ENCODE measurements at places on chromosomes 4 and X. TPM values are rescaled to one million over a fixed set of nuclear protein-coding genes. Genes with fewer than 3 reads are reported as not detected.

DNA sequence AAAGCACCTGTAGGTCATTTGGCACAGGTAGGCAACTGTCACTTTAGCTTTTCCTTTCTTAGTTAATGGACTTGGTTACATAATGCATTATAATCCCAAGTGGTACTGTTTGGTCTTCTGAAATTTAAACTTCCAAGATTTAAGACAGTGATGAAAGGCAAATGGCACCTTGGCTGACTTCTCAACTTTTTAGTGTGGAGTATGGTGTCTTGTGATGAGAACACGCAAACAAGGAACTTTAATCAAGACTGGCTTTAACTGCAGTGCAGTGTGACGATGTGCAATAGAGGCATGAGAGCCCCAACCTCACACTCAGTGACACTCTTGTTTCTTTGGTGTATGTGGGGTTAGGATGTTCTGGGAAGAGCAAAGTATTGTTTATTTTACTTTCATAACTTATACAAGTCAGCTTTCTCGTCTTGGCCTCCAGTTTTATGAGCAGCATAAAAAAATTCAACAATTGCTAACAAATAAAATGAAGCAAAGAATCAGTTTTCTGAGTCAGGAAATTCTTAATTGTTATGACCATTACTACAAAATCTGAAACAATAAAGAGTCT, 171.9 kb downstream of the MAD2L1 start:
- no peak for DNase-seq

DNA sequence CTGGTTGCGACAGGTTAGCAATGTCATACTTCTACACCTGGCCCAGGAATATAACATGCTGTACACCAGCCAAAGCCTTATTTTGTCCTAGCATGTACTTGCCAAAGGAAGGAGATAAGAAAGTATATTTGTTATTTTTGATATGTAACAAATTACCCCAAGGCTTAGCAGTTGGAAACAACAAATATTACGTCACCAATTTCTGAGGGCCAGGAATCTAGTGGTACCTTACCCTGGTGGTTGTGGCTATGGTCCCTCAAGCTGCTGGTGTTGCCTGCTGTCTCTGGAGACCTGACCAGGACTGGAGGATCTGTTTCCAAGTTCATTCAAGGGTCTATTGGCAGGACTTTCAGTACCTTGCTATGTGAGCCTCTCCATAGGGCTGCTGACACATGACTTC, 135.5 kb upstream of the BANK1 start:
- DNase-seq: no peak

GRCh38 chrX:3526071-3526470, 179.6 kb upstream of the MXRA5 start:
- DNase-seq: no peak

GRCh38 chrX:17409566-17410290, 34.7 kb downstream of the NHS start:
- no peak for DNase-seq

GRCh38 chr4:998096-998691, 5.0 kb upstream of the SLC26A1 start:
- no peak for DNase-seq

DNA sequence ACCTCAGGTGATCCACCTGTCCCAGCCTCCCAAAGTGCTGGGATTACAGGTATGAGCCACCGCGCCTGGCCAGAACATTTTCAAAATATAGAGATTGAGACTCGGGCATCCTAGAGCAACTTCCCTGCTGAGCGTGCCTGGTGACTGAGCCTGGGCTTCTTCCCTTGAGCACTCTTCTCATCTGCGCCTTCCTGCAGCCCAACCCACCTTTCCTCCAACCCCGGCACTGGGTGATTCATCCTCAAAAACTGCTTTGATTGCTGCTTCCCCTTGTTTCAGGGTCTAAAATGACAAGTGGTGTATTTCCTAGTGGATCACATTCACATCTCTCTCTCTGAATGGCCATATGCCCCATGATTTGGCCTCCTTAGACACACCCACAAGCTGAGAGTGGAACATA, 37.8 kb downstream of the PHKA2 start:
- no peak for DNase-seq

DNA sequence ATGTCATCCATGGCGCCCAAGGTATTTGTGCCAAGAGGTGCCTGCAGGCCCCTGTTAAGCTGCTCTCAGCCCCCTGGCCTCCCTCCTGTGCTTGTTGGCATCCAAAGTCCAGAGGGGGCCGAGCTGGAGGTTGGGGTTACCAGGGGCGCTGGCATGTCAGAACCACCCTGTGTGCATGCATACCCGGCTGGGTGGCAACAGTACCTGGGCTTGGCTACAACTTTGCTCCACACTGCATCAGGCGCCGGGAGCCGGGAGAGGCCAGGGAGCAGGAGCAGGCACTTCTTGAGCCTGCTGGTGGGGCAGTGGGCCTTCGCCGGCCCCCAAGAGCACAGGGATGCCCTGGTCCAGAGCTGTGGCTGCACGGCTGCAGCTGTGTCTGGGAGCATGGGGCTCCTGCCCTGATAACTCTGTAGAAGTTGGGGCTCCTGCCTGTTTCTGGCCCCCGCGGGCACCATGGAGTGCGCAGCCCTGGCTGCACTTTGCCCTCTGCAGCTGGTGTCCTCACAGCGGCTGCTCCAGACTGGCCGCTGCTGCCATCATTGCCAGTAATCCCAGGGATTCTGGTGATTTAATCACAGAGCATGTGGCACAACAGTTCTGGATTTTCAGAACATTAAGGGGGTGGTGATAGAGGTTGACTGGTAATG, 130.3 kb downstream of the ARHGAP10 start:
- DNase-seq: no peak

DNA sequence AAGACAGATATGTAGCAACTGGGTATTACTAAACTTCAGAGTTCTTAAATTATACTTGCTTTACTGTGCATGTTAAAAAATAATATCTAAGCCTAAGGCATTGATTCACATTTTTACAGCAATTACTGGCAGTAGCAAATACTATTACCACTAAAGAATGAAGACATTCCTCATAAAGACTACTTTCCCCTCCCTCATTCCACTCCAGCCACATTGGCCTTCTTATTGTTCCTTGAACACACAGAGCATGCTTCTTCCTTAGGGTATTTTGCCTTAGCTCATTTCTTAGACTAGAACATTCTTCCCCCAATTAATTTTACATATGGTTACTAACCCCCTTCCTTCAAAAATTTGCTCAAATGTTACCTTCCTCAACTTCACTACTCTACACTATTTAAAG, 717.0 kb downstream of the CCSER1 start:
- DNase-seq: no peak

- DNase-seq: no peak
Measured at GRCh38 chr4:153549405-153549804, 83.2 kb downstream of the TMEM131L start.

DNA sequence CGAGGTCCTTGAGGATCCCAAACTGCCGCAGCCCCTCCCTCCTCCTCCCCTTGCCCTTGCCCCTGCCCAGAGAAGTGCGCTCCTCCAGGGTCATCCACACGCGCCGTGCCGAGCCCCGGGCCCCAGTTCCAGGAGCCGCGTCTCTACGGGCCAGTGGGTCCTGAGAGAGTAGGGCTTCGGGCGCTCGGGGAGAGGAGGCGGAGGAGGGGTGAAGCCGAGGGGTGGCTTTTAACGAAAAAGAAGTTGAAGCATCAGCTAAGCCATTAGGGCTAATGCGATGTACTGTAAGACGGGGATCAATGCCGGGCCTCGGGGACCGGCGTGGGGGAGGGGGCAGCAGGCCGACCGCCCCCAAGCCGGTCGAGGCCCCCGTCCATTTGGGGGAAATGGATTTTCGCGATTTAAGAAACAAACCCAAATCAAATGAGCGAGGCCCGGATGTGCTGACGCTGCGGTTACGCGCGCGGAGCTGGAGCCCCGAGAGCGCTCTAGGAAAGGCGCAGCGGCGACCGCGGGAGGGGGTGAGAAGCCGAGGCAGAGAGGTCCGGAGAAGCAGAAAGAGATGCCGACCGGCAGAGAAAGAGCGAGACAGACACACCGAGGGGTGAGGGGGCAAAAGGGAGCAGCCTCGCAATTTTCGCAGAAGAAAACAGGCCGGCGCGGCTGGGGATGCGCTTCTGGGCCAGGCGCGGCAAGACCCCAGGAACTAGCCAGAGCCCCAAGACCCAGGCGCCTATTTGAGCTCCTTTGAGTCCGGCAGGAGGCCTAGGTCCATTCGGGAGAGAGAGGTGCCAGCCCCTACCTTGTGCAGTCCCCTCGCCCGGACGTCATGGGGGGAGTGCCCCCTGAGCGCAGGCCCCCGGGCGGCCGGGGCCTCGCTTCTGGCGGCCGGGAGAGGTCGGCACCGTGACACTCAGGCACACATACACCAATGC, 13.6 kb downstream of the HMX1 start:
- DNase-seq: no peak

DNA sequence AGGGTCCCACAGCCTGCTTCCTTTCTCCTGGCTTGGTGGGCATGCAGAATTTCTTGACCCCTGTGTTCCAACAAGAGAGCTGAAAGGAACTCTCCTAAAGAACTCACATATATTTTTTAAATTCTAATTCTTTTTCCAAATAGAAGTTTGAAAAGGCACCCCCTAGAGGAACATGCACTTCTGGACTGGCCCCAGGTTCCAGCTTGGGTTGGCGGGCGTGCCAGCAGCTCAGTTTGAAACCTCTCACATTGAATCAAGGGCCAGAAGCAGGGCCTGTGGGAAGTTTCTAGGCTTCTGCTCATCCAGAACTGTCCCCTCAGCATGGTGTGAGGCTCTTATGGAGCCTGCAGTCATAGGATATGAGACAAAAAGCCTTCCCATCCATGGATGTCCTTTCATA, 132.6 kb downstream of the ATG4A start:
- DNase-seq: no peak

- no peak for DNase-seq
Measured at GRCh38 chr4:148053298-148054003, 321.6 kb downstream of the ARHGAP10 start.

DNA sequence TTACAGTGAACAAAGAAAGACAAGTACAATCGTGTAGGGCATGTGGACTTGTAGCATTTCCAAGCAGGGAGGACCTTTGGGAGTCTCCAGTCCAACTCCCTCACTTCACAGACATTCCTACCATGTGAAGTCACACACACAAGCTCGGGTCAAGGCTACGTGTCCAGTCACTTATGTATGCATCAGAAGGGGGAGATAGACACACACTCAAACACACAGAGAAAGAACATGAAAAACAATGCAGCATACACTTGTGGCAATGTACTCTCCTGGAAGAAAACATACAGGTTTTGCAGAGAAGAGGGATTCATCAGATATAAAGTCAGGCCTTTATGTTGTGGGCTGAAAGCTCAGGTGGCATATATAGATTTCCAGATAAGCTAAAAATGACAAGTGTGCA, 136.1 kb upstream of the MID1 start:
- DNase-seq: no peak

DNA sequence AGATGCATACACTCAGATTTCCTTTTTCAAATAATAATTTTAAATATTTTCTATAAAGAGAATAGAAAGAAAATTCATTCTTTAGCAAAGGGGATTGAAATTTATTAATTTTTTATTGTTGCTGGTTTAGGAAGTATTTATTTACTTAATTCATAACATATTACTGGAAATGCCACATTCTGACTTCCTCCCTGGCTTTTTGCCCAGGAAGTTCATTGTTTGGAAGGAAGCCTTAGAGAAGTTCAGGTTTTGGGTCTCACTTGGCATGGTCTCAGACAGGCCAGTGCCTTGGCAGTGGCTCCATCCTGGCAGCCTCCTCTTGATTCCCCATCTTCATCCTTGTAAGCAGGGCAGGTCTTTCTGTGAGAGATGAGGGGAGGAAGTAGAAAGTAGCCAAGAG, 50.5 kb downstream of the IL15 start:
- no peak for DNase-seq

DNA sequence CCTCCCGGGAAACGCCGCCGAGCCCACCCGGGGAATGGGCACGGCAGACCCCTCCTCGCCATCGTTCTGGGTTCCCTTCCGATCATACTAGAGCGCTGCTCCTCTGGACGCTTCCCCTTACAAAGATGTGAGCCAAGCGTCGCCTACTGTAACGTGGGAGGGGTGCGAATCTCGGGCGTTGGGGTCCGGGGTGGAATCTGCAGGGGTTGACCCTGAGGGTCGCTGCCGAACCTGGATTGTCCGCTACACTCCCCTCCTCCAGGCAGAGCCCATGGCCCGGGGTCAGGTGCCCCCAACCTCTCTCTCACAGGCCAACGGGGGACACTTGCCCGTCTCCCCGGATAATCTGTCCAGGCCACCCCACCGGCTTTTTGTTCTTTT, 13.8 kb downstream of the BCOR start:
- no peak for DNase-seq

GRCh38 chrX:104482757-104483156, 83.2 kb upstream of the IL1RAPL2 start:
- DNase-seq: no peak

DNA sequence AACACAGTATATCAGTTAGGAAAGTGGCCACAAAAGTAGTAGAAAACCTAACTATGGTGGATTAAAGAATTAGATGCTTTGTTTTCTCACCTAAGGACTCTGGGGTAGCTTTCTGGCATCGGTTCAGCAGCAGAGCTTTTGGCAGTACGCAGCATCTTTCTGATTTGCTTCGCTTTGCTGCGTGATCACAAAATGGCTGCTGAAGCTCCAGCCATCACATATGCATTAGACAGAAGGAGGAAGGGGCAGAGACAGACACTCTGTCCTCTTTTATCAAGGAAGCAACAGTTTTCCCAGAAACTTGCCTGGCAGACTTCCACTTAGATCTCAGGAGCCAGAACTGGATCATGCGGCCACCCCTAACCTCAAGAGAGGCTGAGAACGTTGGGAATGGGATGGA, 15.1 kb downstream of the TREX2 start:
- no peak for DNase-seq

- DNase-seq: no peak
Measured at GRCh38 chr4:109649872-109650271, 53.4 kb downstream of the CASP6 start.

GRCh38 chr4:43357252-43357974, 464.9 kb downstream of the GRXCR1 start:
- no peak for DNase-seq

DNA sequence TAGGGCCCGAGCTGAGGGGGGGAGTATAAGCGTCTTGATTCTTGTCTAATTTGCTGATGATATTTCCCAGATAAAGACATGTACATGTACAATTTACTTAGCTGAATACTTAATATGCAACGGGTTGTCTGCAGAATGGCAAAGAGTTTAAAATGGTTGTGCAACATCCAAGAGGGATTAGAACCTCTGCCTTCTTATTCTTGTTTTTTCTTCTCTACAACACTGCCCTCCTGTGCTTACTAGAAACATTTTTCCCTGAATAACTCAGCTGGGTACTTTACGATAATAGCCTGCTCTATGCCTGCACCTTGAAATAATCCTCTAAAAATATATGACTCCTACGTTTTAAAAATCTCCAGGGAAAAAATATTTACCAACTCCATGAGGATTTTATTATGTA, 41.8 kb downstream of the INTS12 start:
- no peak for DNase-seq

Gene GAGE12C
- not detected for total RNA-seq

Gene ZMAT1
- 5.3 TPM for total RNA-seq

Gene TMSB15C
- 4.9 TPM for total RNA-seq

Gene CENPVL2
- total RNA-seq: not detected

Gene C4orf36
- total RNA-seq: 1.5 TPM

Gene MORC4
- 19.1 TPM for total RNA-seq

Gene DUX4
- not detected for total RNA-seq

Gene PASD1
- total RNA-seq: not detected

Gene LGI2
- total RNA-seq: 6.4 TPM
